NCI-H226 (cell line): ENCODE measurements at places on chromosomes 4 and X.
A peak's percentile ranks its signal among the peaks of the same experiment; 100 is the strongest.

GRCh38 chr4:114599903-114600552, 1.4 kb downstream of the UGT8 start:
- no peak for DNase-seq

DNA sequence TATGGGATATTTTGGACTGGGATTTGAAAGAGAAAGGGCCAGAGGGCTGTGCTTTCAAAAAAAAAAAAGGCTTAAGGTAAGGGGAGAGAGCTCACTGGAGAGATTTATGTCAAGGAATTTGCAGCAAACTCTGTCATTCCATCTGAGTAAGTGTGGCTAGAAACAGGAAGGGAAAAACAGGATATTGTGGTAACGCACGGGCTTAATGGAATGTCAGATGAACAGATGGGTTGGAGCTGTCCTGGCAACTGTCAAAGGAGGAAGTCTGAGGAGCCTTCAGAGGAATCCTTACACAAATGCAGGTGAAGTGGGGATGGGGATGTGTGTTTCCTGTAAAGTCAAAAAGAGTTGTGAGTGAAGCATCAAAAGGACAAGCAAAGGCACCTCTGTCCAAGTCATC, 15.1 kb upstream of the NKX3-2 start:
- peak; percentile 78 for DNase-seq

- no peak for DNase-seq
Measured at GRCh38 chr4:121788896-121789295, 12.2 kb upstream of the EXOSC9 start.

GRCh38 chr4:153243468-153243867, 39.2 kb downstream of the TRIM2 start:
- peak; percentile 45 for DNase-seq

- DNase-seq: no peak
Measured at GRCh38 chr4:76545226-76545884, 110.3 kb downstream of the SHROOM3 start.

DNA sequence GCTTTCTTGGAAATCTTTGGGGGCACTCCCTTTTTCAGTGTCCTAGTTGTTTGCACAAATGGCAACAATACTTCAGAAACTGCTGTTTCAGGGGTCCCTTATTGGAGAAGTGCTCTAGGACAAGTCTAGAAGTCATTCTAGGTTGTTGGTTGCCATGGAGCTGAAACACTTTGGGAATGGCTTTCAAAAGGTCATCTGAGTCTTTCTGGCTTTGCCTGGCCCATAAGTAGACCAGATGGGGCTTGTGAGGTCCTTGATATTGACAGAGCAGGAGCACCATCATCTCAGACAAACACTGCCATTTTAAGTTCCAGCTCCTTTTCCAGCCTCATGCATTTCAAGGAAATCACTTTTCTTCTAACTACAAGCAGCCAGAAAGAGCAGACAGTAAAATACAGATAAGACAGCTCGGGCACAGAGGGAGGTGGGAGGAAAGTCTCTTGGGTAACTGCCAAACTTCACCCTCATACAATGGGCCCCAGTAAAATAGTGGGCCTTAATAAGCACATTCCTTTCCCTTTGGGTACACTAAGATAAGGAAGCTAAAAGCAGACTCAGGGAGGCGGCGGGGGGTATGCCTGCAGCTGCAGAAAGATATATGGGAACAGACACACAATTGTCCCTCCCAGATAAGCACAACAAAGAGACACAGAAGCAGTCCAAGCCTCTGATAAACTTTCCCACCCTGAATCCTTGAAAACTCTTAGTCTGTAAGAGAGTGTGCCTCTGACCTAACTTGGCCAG, 8.5 kb upstream of the NXF3 start:
- DNase-seq: peak; percentile 9

DNA sequence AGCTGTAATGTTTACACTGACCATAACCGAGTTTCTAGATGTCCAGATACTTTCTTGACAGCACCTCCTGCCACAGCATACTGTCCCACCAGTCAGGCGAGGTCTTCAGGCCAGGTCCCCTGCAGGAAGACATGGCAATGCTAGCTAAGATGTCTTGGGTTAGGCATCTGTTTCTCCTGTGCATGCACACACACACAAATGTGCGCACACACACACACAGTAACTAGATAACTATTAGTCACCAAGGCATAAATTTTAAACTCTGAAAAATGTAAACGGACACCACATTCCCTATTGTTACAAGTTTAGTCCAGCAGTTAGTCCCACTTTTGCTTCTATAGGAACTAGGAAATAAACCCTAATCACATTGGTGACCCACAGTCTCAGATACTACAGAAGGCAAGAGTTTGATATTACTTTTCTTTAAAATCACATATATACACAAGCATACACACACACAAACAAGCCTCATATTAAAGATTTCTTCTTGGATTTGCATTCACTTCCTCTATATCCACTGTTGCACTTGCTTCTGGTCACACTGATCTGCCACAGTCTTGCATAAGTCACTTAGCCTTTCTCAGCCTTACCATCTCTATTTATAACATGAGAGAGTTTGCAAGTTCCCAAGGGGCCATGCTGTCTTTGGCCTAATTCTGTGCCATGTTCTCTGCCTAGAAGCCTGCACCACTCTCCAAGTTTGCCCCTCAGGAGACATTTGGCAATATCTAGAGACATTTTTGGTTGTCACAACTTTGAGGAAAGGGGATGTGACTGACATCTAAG, 32.2 kb downstream of the IL21 start:
- no peak for DNase-seq

GRCh38 chr4:135408109-135408508, 1206.5 kb upstream of the PABPC4L start:
- no peak for DNase-seq

DNA sequence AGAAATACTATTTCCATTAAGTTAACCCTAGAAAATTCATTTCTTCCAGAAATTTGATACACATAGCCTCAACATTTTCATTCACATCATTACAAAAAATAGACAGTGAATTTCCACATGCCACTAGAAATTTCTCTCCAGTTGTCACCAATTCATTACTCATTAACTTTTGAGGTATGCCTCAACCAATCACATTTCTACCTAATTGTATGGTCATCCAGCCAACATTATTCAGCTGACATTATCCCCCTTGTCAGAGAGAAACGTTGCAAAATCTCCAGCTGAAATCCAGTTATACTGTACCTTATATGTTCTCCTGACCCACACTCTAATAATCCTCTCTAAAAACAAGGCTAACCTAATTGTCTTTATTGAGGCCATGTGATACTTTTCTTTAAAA, 24.8 kb downstream of the FRYL start:
- no peak for DNase-seq

GRCh38 chr4:77927991-77928925, 65.6 kb downstream of the MRPL1 start:
- DNase-seq: no peak

DNA sequence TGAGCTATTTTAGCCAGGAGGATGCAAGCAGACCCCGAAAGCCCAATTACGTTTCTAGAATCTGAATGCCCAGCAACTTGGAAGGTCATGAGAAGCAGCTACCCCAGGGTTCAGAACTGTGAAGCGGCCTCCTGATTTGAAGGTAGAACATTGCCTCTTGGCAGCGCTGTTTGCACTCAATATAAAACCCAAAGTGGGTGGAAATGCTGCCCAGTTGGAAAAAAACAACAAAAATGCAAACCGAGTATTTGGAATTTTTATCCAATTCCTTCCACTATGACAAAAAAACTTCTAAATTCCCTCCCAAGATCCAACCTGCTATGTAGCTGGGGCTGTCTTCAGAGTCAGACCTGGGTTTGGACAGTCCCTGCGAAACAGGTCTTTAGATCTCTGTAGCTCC, 103.3 kb upstream of the RBPJ start:
- no peak for DNase-seq

- DNase-seq: no peak
Measured at GRCh38 chrX:42362219-42362618, 415.7 kb downstream of the PPP1R2C start.

DNA sequence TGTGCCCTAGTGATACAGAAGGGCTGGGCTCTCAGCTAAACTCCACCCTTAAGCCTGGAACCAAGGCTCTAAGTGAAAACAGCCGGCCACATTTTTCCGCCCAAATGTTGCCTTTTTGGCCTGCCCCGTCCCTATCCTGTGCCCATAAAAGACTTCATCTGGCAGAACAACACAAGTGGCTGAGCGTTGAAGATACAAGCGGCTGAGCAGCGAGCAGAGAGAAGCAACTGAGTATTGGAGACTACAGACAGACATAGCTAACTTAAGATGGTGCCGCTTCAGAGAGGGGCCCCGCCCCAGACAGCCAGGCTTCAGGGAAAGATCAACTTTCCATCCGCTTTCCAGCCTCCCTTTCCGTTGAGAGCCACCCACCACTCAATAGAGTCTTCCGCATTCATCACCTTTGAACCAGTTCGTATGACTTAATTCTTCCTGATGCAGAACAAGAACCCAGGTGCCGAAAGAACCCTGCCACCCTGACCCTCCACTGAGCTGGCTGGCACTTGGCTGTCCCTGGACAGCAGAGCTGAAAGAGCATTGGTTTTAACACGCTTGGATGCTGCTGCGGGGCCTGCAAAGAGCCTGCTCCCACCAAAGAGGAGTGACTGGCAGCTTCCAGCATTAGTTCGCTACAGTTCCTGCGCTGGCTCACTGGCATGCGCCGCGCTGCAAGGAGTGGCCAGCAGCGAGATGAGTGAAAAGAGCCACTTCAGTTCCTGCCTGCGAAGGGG, 853.2 kb upstream of the INTU start:
- DNase-seq: no peak

DNA sequence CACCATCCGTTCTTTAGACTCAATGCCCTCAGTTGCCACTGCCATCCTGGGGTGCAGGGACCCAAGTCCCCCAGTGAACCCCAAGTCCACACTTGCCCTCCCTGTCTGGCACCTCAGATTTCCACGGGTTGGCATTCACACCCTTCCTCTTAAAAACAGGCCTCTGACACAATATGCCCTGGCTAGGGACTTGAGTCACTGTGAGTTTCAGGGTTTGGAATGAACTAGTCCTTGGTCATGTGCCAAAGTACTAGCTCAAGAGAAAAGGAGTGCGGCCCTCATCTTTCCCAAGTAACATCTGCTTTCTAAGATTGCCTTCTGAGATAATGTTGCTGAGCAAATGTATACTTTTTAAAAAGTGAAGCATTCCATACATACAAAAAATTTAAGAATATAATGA, 134.0 kb downstream of the MID1 start:
- DNase-seq: peak; percentile 1

- DNase-seq: no peak
Measured at GRCh38 chrX:100512471-100512870, 72.3 kb upstream of the TNMD start.

DNA sequence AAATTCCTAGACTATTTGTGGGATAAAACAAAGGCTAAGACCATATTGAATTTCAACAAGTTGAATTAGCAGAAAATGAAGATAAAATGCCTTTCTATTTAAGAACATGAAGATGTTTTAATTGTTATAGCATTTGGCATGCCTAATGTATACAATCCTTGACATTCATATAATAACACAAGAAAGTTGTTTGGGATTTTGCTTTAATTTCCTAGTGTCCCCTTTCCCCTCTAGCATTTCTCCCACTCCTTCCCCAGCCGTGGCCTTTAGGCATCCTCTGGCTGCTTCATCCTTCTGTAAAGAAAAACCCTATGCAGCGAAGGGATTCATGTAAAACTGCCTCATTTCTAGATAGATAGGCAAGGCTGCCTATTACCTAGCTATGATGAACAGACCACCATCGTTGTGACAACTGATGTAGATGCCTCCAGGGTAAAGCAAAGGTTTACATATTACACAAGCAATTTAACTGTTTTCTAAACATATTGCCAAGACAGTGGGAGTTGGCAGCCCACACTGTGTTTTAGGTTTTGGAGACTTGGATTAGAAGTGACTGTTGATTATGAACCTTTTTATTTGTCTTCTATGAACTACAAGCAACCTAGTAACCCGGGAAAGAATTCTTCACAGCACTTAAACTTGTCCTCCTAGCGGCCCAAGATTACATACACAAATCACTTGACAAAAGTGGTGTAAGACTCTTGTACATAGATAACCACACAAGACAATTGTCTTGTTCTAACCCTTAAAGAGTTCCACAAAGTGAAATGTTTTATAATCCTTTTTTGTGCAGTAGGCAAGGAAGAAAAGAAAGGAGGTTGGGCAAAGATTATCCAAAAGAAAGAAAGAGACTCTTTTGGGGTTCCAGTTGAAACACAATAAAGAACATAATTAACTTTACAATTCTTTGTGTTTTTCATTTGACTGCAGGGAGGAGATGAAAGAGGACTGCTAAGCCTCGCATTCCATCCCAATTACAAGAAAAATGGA, 59.9 kb downstream of the HHIP start:
- DNase-seq: no peak

GRCh38 chrX:12234534-12235329, 96.5 kb downstream of the FRMPD4 start:
- DNase-seq: no peak

GRCh38 chrX:71217298-71217697, 5.7 kb upstream of the GJB1 start:
- no peak for DNase-seq

DNA sequence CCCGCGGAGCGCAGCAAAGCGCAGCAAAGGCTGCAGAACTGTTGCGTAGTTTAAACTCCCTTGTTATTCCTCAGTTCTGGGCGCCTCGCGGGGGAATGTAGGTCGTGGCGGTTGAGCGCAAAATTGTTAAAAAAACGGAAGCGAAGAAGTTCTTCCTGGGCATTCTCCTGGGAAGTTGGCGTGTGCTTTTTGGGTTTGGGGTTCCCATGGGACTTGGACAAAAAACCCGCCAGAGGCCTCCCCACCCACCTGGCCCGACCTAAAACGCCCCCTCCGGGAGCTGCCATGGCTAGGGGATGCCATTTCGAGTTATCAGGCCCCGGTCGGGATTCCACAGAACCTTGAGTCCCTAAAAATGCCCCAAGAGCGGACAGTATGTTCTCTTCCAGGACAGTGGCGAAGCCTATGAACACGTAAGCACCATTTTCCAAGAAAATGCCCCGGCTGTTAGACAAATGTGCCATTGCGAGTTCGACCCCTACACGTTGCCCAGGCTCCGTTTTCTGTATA, 8.9 kb downstream of the ZIC3 start:
- no peak for DNase-seq

DNA sequence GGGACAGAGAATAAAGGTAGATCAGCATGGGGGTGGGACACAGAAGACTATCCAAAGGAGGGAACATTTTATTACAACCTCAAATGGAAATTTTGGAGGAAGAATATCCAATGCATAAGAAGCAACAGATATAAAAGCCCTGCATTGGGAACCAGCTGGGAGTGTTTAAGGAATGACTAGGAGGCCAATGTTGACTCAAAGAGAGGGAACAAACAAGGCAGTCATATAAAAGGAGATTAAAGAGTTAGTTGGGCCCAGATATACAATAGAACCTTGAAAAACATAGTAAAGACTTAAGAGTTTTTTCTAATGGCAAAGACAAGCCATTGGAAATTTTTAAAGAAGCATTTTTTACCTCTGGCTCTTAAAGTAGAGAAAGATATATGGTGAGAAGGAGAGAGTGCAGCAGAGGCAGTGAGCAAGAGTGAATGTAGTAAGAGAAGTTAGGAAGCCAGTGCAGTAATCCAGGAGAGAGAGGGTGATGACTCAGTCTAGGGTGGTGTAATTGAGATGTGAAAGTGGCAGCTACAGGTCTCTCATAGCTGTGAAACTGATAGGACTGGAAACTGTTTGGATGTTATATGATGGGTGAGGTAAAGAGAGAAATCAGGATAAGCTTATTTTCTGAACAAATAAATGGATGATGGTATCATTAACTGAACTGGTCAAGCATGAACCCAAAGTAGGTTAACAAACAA, 182.2 kb upstream of the ATOH1 start:
- peak; percentile 53 for DNase-seq

- no peak for DNase-seq
Measured at GRCh38 chr4:23921447-23921845, 31.6 kb upstream of the PPARGC1A start.

GRCh38 chr4:64821219-64821976, 412.1 kb upstream of the TECRL start:
- DNase-seq: no peak

GRCh38 chr4:159283696-159284095, 180.8 kb downstream of the RAPGEF2 start:
- DNase-seq: peak; percentile 83
